ENCODE measurements at places on chromosomes 3 and 15.

DNA sequence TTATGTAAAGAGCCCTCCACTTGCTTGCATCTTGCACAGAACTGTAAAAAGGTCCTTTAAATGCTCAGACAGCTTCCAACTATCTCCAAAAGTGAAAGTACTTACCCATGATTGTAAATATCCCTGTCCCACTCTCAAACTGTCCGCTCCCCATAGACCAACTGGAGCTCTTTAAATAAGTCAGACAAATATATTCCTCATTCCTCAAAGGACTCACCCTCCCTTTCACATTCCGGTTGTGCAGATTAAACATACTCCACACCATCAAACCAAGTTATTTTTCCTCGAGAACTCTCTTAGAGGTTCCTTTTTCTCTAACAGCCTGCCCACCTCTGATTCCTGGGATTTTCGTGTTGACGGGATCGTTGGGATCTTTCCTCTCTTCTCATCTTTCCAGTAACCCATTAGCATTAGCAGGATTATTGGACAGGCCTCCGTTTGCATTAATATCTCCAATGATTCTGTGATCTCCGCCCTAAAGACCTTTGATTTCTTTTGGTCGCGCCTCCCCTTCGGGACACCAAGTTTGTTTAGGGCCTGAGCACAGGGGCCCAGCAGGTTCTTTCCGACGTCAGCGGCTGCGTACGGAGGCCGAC lies 763 bp downstream of the GOLGB1 start:
- peak; percentile 55 for DNase-seq

- no peak for DNase-seq
Measured at GRCh38 chr3:63132461-63133250, 145.5 kb upstream of the SYNPR start.

GRCh38 chr15:47750030-47750739 lies 32.9 kb downstream of the SEMA6D start:
- no peak for DNase-seq

GRCh38 chr15:92452143-92452542 lies 58.5 kb downstream of the ST8SIA2 start:
- no peak for DNase-seq

DNA sequence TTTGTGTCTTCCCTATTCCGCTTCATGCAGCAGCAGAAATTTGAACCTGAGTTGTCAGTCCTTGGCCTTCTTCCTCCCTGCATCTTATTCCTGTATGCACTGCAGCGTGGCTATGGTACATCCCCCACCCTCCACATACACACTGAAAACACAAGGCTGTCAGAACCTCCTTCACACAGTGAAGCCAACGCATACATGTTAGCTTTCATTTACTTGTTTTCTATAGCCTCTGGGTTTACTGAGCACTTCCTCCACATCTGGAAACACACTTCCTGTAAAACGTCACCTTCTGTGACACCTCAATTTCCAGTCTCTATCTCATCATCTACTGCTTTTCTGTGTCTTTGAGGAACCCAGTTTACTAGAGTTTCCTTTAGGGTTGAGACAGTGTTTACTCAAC lies 47.0 kb downstream of the SUSD5 start:
- DNase-seq = peak; percentile 2

GRCh38 chr3:135965506-135966270 lies at the start of gene PPP2R3A:
PPP2R3A (plus strand) TSS chr3:135965728; CDS start chr3:136001499, 35,771 bp downstream.
- DNase-seq = peak; percentile 83

DNA sequence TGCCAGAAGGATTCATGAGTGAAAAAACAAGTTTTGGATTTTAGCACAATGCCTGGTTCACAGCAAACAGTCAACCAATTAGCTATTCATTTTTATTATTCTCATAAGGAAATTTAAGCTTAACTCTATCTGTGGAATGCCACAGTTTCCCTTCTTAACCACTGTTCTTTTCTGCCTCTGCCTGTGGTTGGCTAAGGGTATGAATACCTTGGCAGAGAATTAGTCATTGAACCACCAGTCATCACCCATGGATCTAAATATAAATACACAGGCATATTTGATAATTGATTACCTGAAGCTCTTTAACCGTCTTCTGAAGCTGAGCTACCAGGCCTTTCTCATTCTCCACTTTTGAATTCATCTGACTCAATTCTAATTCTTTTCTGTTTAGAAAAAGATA lies 79.9 kb downstream of the MYH15 start:
- DNase-seq = no peak

DNA sequence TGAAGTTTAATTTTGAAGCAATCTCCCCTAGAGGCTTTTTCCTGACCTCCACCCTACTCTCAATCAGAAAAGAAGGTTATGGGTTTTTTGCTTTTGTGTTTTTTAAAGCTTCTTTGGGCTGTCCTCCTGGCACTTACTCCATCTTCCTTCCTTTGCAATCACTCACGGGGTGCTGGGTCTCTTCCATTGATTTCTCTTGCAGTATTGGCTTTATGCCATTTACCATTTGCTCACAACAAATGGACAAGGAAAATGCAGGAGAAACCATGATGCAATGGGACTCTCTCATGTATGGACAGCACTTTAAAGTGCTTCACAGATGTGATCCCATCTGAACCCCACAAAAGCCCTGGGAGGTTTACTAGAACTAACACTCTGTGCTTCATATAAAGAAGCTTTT lies 57.5 kb downstream of the SST start:
- no peak for DNase-seq

DNA sequence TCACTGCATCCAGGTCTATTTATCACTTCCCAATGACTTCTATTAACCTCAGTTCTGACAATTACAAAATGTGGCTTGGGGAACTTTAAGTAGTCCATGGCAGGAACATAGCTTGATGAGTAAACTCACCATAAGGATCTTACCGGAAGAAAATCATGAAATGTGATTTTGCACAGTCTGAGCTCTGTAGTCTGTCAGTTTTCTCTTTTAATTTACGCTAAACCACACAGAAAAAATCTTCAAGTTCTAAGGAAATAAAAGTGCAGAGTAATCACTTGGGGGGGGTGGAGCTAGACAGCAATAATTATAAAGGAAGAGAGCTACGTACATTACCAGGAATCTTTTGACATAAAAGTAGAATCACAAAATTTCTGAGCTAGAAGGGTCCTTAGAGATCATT lies 9.2 kb downstream of the TBC1D5 start:
- DNase-seq = no peak

DNA sequence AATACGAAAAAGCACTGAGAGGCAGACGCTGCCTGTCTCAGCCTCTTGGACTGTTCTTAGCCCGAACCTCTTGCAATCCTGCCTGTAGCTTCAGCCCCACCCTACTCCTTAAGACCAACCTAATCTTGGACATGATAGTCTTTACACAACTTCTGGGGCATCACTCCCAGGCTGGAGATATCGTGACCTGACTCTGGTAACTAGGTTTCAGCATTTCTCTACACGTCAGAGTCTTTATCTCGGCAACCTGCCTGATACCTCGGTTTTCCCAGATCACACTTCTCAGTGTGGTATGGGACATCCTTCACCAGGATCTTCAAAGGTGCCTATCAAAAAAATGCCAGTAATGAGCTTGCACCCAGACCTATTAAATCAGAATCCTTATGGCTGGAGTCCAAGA lies 590.2 kb upstream of the KCNMB2 start:
- DNase-seq = no peak

All from activated T-cell treated with anti-CD3 and anti-CD28 coated beads, Interleukin-2, amount 50 U/mL, for 72 hours (primary cell).